ENCODE measurements at places on chromosomes 2 and 18.

- no peak for DNase-seq
These were observed 14.1 kb downstream of the CTDP1 start for GRCh38 chr18:79693561-79694205.

GRCh38 chr18:10524507-10525370, 1.1 kb upstream of the NAPG start:
- DNase-seq: no peak

DNA sequence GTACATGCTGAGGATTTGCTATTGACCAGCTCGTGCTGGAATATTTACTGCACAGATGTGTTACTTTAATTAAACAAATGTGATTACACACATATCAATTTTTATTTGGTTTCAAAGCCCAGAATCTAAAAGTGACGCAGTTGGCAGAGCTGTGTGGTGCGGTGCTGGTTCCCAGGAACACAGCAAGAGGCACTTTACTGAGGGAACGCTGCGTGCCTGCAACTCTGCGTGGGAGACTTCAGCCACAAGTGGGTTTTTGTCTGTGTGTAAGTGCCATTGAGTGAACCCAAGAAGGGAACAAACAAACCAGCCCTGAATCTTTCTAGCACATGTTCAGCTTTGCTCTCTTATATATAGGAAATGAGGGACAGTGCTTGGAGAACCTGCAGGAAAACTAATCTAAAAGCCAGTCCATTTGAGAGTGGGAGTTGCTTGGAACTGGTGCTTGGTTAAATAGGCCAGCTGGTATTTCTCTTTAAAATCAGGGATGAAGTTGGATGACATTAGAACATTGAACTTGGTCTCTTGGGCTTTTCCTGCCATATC, 196.6 kb upstream of the CELF4 start:
- no peak for DNase-seq

- DNase-seq: no peak
These were observed 402.6 kb downstream of the EIPR1 start for GRCh38 chr2:2974982-2975381.

GRCh38 chr2:7009207-7009911, 92.1 kb downstream of the RNF144A start:
- no peak for DNase-seq
